ENCODE measurements at places on chromosomes 2 and 18.

DNA sequence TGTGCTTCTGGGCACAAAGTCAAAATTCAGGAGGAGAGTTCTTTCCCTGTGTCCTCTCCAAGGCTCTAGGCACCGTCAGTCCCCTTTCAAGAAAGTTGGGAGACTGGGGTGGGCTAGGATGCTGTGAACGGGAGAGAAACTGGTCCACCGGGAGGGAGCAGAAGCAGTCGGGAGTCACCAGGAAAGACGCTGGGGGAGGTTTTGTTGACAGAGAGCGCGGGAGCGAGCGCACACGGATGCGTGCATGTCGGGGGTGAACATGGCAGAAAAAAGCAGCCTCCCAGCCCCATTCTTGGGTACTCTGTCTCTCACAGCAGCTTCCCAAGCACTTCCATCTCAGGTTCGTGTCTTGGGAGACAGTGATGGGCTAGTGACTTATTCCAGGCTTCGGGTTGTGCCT, 97.1 kb upstream of the PXDN start:
- DNase-seq = no peak

DNA sequence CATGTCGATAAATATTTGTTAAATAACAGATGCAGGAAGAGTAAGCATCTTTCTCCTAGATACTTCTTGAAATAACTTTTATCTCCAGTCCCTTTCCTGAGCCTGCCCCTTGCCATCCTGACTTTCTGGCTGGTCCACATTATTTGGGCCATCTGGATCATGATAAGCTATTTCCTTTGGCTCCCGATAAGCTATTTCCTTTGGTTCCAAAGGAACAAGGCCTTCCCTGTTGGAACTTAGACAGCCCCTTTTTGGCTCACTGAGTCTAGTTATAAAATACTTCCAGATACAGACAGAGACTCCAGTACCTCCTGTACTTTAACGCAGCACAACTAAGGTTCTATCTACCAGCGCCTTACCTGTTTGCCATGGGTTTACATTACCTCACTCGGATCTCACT, 205.3 kb upstream of the CCDC150 start:
- no peak for DNase-seq

- peak; percentile 47 for DNase-seq
Measured at GRCh38 chr2:20642055-20642971, 8.6 kb downstream of the HS1BP3 start.

DNA sequence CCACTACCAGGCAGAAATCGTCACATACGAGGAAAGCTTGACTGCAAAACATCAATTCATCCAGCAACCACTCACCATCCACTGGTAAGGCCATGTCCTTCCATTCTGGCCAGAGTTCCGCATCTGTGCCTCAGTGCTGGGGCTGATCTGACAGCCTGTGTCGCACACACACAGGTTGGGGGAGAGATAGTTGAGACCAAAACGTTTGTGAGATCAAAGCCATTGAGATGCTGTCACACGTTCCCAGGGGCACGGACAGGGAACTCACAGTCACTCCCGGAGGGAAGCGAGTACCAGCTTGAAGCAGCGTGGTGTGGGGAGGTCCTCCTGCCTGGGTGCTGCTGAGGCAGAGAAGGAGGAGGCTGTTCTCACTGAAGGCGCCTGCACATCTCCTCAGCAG, 458.5 kb upstream of the SALL3 start:
- DNase-seq = no peak

DNA sequence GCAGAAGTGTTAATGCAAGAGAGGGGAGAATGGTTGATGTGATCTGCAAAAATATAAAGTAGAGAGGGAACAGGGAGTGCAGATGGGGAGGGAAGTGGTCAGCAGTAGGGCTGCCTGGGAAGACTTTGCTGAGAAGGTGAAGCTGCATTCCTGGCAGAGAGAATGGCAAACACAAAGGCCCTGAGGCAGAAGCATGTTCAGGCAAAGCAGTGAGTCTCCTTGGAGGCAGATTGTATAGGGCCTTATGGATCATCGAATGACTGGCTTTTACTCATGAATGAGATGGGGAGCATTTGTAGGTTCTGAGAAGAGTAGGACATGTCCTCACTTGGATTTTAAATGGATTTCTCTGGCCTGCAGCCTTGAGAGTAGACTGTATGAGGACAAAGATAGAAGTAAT, 9.5 kb downstream of the ITGA6 start:
- DNase-seq = no peak

All from RCC 7860 (cell line).